NCI-H510A treated with DMSO at 0.1 percent for 48 hours (cell line): ENCODE measurements at places on chromosomes 7 and 10.

- DNase-seq: no peak
Measured at GRCh38 chr10:48703531-48704122, 19.0 kb downstream of the WDFY4 start.

DNA sequence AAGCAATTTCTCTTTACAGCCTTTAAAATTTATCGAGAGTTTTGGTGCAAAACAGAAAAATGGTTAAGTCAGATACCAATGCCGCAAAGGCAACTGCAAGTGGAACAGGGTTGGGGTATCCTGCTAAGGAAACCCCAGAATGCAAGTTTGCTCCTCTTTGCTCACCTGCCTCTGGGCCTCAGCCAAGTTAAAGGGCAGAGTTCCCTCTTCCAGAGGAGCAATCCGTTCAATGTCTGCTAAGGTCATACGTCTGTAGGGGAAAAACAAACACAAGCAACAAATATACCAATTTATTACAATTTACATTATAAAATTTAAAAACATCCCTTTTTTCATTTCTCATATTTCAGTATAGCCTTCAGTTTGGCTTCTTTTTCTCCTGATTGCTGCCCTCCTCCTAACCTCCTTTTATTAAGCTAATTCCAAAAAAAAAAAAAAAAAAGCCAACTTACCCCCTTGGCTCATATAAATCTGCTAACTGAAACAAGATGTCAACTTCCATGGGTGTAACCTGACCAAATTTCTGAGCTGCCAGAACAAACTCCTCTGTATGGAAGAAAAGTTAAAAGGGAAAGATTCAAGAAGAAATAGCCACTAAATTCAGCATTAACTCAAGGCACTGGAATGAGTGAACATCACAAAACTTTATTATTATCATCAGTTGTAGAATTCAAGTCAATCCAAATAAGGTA lies 132.6 kb downstream of the SLC25A13 start:
- DNase-seq: no peak

- DNase-seq: no peak
Measured at GRCh38 chr10:29926693-29927048, 132.7 kb downstream of the JCAD start.

DNA sequence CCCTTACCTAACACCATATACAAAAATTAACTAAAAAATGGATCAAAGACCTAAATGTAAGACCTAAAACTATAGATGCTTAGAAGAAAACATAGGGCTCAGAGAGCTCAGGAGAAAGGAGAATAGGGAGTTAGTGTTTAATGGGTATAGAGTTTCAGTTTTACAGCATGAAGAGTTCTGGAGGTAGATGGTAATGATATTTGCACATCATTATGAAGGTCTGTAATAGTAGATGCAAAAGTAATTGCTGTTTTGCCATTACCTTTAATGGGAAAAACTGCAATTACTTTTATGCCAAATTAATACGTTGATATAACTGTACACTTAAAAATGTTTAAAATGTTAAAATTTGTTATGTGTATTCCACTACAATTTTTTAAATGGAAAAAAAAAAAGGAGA lies 39.2 kb upstream of the NANOS1 start:
- DNase-seq: peak; percentile 38

DNA sequence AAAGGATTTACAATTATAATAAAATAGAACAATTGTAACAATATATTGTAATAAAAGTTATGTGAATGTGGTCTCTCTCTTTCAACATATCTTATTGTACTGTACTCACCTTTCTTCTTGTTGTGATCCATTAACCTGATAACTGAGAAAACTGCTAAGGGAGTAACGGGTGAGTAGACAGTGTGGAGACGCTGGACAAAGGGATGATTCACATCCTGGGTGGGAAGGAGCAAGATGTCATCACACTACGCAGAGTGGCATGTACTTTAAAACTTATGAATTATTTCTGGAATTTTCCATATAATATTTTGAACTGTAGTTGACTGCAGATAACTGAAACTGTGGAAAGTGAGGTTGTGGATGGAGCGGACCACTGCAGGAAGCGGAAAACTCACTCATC lies 91.2 kb upstream of the PLPP4 start:
- DNase-seq: no peak
